ENCODE measurements at places on chromosomes 11 and 22. TPM values are rescaled to one million over a fixed set of nuclear protein-coding genes. Genes with fewer than 3 reads are reported as not detected.
A peak's percentile ranks its signal among the peaks of the same experiment; 100 is the strongest.

DNA sequence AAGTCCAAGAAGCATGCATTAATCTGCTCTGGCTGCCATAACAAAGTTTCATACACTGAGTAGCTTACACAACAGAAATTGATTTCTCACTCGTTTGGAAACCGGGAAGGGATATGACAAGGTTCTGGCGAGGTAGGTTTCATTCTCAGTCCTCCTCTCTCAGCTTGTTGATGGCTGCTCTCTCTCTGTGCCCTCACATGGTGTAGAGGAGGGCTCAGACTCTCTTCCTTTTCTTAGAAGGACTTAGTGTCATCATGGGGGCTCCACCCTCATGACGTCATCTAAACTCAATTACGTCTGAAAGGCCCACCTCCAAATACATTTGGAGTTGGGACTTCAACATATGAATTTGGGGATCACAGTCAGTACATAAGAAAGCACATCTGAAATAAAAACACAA lies 18.6 kb downstream of the GLYATL1 start:
- no peaks in the 10 kb centered on the region for H3K4me1 ChIP-seq
- peaks cover 3% of the 10 kb centered on the region for H3K27me3 ChIP-seq
- no peak for DNase-seq
- H3K4me3 ChIP-seq: no peak overlapping the region
- no peak overlapping the region for H3K27ac ChIP-seq
- H3K36me3 ChIP-seq: no peaks in the 10 kb centered on the region

- no peaks in the 10 kb centered on the region for H3K36me3 ChIP-seq
- no peak for DNase-seq
- H3K27me3 ChIP-seq: no peaks in the 10 kb centered on the region
- H3K4me3 ChIP-seq: no peak overlapping the region
- no peak overlapping the region for H3K27ac ChIP-seq
These were observed 1.9 kb downstream of the TAGLN start for GRCh38 chr11:117200813-117201657.

GRCh38 chr11:8488395-8488794 lies 105.6 kb downstream of the STK33 start:
- no peaks in the 10 kb centered on the region for H3K27me3 ChIP-seq
- no peak overlapping the region for H3K27ac ChIP-seq
- no peak overlapping the region for H3K4me3 ChIP-seq
- H3K36me3 ChIP-seq: no peaks in the 10 kb centered on the region

- no peak for DNase-seq
- H3K36me3 ChIP-seq: no peaks in the 10 kb centered on the region
- no peak overlapping the region for H3K4me3 ChIP-seq
These were observed 40.5 kb upstream of the RIC3 start for GRCh38 chr11:8209208-8209807.

DNA sequence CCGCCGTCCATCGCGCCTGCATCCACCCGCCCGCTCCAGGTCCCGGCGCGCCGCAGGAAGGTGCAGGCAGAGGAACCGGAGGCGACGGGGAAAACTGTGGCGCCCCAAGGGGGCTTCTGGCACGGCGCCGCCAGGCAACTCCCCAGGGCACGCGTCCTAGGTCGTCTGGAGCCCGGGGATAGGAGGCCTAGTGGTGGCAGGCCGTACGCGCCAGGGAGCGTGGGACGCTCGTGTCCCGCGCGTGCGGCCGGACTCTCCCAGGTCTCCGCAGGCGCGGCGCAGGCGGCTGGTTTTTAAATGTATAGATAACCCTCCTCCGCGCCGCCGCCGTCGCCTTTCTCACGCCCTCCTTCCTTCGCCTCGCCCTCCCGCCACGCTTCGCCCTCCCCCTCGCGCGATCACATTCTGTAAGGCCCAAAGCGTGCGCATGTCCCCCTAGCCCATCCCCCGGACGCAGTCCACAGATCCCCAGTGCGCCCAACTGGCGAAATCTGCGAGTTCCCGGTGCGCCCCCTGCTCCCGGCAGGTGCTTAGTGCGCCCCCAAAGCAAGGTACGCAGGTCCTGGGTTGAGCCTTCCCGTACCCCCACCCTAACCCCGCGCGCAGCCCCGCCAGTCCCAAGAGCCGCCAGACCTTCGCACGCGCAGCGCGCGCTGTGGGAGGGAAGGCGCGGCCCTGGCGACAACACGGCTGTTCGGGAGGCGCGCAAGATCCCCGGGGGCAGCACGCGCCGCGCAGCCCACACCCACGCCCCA lies at the start of gene ASCL2:
Gene ASCL2, minus strand, starts transcription at position 267 of the 755 bp plus-strand sequence. Its CDS starts 256 bp downstream, at position 11.
- H3K4me3 ChIP-seq: peak within 1 kb of the TSS; percentile 49
- DNase-seq: peak; percentile 40
- H3K27me3 ChIP-seq: peaks cover 100% of the 10 kb centered on the region
- H3K4me1 ChIP-seq: peaks cover 4% of the 10 kb centered on the region
- H3K36me3 ChIP-seq: no peaks in the 10 kb centered on the region

GRCh38 chr11:9144828-9145227 lies 53.4 kb upstream of the SCUBE2 start:
- DNase-seq: no peak
- H3K4me3 ChIP-seq: no peak overlapping the region
- no peaks in the 10 kb centered on the region for H3K27me3 ChIP-seq
- peaks cover 30% of the 10 kb centered on the region for H3K4me1 ChIP-seq

GRCh38 chr11:72598906-72599305 lies 75.3 kb downstream of the PDE2A start:
- no peak overlapping the region for H3K4me3 ChIP-seq
- peak; percentile 85 for DNase-seq

DNA sequence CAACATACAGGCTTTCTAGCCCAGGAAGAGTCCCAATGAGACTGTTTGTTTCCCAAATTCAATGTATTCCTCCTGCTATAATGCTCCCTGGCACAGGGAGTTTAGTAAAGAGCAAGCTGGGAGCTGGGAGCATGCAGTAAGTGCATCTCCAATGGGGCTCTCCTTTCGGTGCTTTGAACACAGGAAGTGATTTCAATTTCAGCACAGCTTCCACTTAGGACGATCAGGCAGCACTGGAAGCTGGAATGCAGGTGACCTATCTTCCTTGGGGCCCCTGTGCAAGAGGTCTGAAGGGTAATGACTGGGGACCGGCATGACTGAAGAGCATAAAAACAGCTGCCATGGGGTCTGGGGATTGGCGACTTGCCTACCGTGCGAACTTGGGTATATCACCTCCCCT lies 76.0 kb downstream of the LARGE1 start:
- DNase-seq: no peak
- H3K4me1 ChIP-seq: peaks cover 13% of the 10 kb centered on the region
- H3K36me3 ChIP-seq: no peaks in the 10 kb centered on the region
- H3K27ac ChIP-seq: no peak overlapping the region
- H3K27me3 ChIP-seq: no peaks in the 10 kb centered on the region

GRCh38 chr22:20811171-20811570 lies 37.3 kb downstream of the SERPIND1 start:
- no peaks in the 10 kb centered on the region for H3K36me3 ChIP-seq
- no peaks in the 10 kb centered on the region for H3K4me1 ChIP-seq
- no peaks in the 10 kb centered on the region for H3K27me3 ChIP-seq
- no peak for DNase-seq

GRCh38 chr11:84854498-84854880 lies 772.7 kb downstream of the DLG2 start:
- DNase-seq: no peak
- H3K27ac ChIP-seq: no peak overlapping the region
- no peaks in the 10 kb centered on the region for H3K27me3 ChIP-seq
- no peak overlapping the region for H3K4me3 ChIP-seq

- no peak overlapping the region for H3K27ac ChIP-seq
- H3K4me1 ChIP-seq: peaks cover 7% of the 10 kb centered on the region
- H3K4me3 ChIP-seq: no peak overlapping the region
- no peaks in the 10 kb centered on the region for H3K27me3 ChIP-seq
- no peak for DNase-seq
- no peaks in the 10 kb centered on the region for H3K36me3 ChIP-seq
These were observed 62.7 kb downstream of the CSNK2A3 start for GRCh38 chr11:11290354-11290753.

DNA sequence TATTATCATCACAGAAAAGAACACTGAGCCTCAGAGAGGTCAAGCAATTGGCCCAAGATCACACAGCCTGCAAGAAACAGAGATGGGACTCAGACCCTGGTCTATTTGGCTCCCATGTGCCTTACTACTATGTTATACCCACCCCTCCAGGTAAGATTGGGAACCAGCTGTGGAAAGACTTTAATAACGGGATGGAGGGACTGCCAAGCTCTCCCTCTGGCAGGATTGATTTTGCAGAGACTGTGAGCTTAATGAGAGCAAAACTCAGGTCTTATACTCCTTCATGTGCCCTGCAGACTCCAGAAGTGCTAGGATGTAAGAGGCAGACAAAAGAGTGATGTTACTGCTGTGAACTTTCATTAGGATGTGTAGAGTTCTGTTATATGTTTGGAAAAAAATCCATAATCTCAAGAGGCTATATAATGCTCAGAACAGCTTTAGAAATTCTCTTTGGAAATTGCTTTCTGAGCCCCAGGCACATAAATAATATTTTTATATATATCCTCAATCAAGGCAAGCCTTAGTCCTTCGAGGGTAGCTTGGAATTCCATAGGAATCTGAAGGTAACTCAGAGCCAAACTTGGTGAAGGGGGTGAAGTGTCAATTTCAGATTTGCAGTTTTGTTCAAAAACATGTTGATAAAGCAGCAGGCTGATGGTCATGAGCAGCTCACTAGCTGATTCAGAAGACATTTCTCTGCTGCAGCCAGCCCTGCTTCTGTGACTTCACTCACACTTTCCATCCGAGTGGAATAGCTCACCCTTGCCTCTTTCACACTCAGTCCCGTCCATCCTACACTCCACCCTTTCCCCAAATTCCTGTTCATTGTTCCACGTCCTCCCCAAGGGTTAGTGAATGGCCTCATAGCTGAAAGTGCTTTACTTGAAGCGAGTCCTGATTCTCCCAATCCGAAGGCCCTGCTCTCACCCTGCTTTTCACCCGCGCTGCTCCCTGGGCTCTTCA lies 188.8 kb downstream of the SNX19 start:
- no peak for DNase-seq
- no peak overlapping the region for H3K27ac ChIP-seq
- H3K36me3 ChIP-seq: no peaks in the 10 kb centered on the region
- H3K4me3 ChIP-seq: no peak overlapping the region
- H3K4me1 ChIP-seq: peaks cover 8% of the 10 kb centered on the region

DNA sequence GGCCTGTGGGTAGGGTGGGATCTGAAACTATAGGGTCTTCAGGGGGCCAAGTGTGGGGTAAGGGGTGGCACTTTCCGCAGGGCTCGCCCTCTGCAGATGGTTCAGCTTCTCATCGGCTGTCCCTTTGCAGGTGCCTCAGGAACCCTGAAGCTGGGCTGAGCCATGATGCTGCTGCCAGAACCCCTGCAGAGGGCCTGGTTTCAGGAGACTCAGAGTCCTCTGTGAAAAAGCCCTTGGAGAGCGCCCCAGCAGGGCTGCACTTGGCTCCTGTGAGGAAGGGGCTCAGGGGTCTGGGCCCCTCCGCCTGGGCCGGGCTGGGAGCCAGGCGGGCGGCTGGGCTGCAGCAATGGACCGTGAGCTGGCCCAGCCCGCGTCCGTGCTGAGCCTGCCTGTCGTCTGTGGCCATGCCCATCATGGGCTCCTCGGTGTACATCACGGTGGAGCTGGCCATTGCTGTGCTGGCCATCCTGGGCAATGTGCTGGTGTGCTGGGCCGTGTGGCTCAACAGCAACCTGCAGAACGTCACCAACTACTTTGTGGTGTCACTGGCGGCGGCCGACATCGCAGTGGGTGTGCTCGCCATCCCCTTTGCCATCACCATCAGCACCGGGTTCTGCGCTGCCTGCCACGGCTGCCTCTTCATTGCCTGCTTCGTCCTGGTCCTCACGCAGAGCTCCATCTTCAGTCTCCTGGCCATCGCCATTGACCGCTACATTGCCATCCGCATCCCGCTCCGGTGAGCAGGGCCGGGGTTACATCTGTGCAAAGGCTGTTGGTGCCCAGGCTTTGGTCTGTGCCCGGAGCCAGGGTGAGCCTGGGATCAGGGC lies 5.8 kb downstream of the ADORA2A start:
- DNase-seq: no peak
- no peaks in the 10 kb centered on the region for H3K4me1 ChIP-seq
- no peak overlapping the region for H3K4me3 ChIP-seq
- H3K27me3 ChIP-seq: peaks cover 6% of the 10 kb centered on the region
- no peak overlapping the region for H3K27ac ChIP-seq

GRCh38 chr22:43571181-43571580 lies 159.4 kb downstream of the MPPED1 start:
- H3K27me3 ChIP-seq: no peaks in the 10 kb centered on the region
- H3K27ac ChIP-seq: no peak overlapping the region
- no peak overlapping the region for H3K4me3 ChIP-seq
- no peaks in the 10 kb centered on the region for H3K36me3 ChIP-seq
- peaks cover 14% of the 10 kb centered on the region for H3K4me1 ChIP-seq

DNA sequence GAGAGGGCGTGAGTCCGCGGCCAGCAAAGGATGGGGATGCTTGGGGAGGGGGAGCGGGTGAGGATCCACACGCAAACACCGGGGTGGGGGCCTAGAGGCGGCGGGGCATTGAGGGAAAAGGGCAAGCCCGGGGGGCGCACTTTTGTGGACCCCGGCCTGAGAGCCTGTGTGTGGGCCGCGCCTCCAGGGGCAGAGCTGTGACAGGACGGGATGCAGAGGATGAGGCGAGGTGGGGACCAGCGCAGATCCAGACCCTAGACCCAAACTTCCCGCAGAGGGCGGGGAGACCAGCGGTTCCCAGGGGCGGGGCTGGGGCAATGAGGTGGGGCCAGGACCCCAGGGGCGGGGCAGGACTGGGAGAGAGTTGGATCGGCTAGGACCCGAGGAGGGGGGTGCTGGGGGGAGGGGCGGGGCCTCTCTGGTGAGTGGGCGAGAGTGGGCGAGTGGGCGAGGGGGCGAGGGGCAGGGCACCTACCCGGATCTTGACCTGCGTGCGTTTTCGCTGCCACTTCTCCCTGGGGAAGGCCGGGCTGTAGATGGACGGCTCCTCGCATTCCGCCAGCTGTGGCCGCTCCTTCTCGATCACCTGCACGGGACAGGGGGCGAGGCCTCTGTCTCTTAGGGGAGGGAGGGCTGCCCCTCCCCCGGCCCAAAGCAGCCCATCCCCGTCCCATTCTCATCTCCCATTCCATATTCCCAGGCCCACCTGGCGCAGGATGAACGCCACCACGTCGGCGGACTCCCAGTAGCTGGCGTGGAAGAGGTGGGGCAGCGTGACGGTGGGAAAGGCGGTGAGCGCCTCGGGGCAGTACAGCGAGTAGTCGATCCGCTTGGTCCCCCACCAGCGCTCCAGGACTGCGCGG lies 10.6 kb downstream of the PITPNM1 start:
- no peak for DNase-seq
- H3K4me3 ChIP-seq: no peak overlapping the region
- H3K4me1 ChIP-seq: no peaks in the 10 kb centered on the region
- H3K27me3 ChIP-seq: no peaks in the 10 kb centered on the region
- no peak overlapping the region for H3K27ac ChIP-seq
- no peaks in the 10 kb centered on the region for H3K36me3 ChIP-seq

The LRRC4C gene
- total RNA-seq: 3.4 TPM

The NRXN2 gene
- 9.2 TPM for total RNA-seq

The CTSC gene
- total RNA-seq: 96.4 TPM

The OR2D2 gene
- not detected for total RNA-seq

The PTPRCAP gene
- not detected for total RNA-seq

The RASGRP2 gene
- total RNA-seq: 1.8 TPM

The MPEG1 gene
- not detected for total RNA-seq

The OR52N4 gene
- total RNA-seq: 0.12 TPM

The CRYAB gene
- total RNA-seq: not detected

All from neural progenitor cell (in vitro differentiated cells).